CD4-positive, alpha-beta memory T cell (primary cell): ENCODE measurements at places on chromosomes 6 and 20.

GRCh38 chr6:42278131-42278853, 60.6 kb upstream of the MRPS10 start:
- DNase-seq, result peak; percentile 71

- DNase-seq, result no peak
These were observed 18.1 kb upstream of the CALHM6 start for GRCh38 chr6:116443105-116443504.

DNA sequence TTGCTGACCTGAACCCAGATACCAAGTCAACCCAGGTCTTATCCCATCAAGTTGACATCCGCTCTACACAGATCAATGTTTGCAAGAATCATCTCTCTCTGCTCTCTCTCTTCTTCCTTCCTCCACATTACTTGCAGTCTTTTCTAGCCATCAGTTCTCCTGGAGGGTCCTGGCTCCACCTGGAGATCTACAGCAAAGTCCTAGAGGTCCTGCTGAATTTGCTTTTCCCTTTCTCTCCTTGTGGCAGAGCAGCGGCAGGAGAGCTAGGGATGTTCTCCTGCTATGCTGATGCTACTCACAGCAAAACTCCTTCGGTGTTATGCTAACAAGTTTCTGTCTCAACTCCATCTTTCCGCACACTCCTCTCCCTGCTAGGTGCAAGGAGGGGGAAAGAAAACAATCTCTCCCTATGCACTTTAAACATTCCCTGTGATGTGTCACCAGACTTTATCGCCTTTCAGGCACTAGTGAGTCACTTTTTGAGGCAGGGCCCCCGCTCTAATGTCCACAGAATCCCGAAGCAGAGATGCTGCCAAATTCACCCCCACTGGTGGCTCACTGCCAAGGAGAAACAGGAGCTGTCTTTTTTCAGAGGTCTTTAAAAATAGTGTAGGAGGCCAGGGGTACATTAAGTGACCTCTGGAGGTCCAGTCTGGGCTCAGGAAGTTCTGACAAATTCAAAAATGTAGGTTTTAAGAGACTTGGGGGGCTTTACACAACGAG, 62.6 kb downstream of the FAM50B start:
- DNase-seq, result no peak

- peak; percentile 42 for DNase-seq
These were observed 31.0 kb downstream of the GLO1 start for GRCh38 chr6:38671885-38672467.

- DNase-seq, result no peak
These were observed 180.1 kb downstream of the JARID2 start for GRCh38 chr6:15425947-15426346.

DNA sequence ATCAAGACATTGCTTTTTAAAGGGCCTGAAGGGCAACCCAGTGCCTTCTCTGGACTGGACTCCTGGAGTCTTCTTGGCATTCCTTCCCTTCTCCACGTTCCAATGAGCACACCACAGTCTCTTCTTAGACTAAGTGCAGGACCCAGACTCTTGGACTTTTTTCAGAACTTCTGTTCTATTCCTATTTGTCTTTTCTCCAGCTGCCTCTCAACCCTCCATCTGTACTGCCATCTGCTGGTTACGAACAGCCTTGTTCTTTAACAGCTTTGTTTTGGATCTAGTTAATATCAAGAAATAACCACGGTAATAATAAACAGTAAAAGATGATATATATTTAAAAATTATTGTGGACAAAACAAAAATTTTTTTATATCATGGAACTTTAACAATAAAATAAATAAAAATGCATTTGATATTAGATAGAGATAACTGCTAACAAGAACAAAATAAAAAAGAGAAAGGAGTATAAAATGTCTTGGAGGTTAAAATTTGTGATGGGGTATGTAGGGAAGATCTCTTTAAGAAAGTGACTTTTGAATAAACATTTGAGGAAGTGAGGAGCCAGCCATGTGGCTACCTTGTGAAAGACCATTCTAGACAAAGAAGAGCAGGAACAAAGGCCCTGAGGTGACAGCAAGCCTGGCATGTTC, 105.1 kb upstream of the HCRTR2 start:
- no peak for DNase-seq

DNA sequence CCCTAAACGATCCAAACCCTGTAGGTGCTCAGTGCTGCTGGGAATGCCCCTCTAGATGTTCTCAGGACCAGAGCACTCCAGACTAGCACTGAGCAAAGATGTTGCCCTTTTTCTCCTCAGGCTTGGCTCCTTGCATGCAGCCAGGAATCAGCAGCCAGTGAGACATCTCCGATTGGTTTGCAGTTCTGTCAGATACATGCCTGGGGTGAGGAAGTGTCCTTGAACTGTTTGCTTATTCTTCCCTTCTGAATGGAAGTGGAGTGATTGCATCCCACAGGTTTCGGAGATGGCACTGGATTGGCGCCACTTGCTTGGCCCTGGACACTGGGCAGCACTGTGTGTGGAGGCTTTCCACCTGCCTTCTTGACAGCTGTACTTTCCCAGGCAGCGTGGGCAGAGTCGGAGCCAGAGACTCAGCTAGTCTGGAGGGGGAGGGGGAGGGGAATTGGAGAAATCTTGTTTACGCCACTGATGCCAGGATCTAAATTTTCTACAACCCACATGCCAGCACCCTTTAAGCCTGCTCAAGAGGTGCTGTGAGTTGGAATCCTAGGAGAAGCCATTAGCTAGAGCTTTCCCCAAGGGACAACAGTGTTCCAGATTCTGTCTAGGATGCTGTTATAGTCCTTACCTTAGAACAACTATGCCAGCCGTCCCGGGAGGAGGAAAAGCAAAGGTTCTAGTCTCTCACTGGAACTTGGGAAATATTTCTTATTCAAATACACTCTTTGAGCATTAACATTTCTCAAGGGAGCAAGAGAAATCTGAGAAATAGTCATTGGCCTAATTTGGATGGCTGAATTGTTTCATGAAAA, 49.2 kb upstream of the SASH1 start:
- no peak for DNase-seq
